Stimulated activated CD8-positive, alpha-beta memory T cell treated with anti-CD3 and anti-CD28 coated beads, Interleukin-15, amount 100 ng/mL, for 4 hours (primary cell): ENCODE measurements at places on chromosomes 4 and X.

GRCh38 chrX:4588893-4589292 lies 875.4 kb upstream of the PRKX start:
- DNase-seq = no peak

DNA sequence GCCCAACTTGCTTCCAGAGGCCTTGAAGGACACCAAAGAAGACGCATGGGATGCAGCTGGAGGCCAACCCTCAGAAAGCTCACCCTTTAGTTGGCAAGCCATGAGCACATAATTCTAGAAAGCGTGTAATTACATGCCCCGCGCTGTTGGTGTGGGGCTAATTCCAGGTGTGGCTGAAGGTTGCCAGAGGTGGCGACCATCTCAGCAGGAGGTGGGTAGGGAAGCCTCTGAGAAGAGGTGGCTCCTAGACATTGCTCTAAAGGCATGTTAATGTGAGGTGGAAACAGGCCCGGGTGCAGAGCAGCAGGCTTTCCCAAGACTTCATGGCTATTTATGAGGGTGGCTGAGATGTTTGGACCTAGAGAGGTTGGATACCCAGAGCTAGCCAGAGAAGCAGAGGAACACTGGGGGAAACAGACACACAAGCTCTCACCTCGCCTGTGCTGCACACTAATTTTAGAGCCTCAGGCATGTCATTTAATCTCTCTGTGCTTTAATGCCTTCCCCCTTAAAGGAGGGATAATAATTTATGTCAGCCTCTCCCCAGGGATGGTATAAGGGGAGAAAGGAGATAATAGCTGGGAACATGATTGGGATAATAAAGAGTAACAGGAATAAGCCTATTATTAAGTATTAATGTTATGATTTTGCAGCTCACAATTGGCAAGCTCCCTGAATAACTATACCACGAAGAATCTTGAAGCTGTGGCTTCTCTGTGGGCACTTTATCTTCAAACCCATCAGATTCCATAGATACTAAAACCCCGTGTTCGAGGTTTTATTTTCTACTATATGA lies 60.0 kb upstream of the HELT start:
- DNase-seq = no peak

DNA sequence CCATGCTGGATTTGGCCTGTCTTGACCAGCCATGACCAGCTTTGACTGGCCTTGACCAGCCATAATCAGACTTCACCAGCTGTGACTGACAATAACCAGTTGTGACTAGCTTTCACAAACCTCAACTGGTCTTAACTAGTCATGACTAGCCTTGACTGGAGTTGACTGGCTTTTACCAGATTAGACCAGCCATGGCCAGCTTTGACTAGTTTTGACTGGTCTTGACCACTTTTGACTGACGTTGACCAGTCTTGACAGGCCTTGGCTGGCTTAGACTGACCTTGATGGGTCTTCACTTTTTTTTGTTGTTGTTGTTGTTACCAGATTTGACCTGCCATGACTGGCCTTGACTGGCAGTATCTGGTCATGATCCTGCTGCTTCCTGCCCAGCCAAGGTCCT lies 67.4 kb downstream of the RLIM start:
- no peak for DNase-seq

DNA sequence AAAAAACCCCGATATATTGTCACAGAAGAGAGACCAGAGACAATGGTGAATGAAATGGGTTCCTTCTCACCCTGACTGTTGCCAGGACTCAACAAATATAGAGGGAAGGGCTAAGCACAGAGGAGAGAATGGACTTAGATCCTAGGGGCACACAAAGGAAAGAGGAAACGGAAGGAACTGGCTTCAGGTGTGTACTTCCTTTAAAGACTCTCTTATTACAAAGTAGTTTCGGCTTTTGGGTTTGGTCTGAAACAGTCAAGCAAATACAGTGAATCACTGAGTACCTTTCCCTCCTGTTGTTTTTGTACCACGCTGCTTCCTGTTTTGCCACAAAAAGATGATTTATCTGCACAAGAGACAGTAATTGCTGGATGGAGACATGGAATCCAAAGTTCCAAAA lies 46.1 kb upstream of the S100G start:
- DNase-seq = no peak

- no peak for DNase-seq
Observed at GRCh38 chr4:139843641-139844040, 178.0 kb downstream of the MGST2 start.

GRCh38 chr4:90027565-90027964 lies 99.6 kb upstream of the CCSER1 start:
- no peak for DNase-seq

DNA sequence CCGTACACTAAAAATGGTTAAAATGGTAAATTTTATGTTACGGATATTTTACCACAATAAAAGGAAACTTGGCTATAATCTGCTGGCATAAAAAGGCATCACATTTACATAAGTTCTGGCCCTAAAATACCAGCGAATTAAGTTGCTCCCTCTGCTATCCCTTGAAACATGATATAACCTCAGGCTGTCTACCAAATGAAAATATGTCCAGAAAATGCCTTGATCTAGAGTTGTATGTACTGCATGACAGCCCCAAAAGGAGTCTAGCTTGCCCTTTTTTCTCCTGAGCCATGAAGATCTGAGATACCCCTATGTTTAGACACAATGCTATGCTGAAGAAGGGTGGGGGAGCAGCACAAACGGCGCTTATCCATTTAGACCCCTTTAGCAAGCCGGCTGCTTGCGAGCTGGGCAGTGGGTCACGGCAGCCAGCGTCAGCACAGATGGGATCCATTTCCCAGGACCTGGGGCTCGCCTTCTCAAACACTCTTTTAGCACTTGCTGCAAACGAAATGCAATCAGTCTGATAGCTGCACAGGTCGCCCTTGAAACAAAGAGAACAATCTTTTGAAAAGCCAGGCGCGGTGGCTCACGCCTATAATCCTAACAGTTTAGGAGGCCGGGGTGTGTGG lies 77.0 kb downstream of the AFAP1 start:
- no peak for DNase-seq

DNA sequence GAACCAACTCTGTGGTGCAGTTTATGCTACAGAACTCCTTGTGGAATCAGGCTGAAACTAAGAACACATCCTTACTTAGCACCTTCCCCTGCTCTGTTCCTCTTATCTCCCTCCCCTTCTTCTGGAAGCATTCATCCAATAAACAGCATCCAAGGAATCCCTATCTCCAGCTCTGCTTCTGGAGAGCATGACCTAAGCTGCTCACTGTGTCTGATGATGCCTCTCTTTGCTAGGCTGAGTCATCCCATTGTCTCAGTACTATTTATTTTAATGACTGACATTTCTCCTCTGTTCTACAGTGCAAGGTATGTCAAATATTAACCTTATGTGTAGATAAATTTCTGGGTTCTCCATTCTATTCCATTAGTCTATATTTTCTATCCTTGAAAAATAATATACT lies 71.2 kb downstream of the BEND2 start:
- DNase-seq = no peak

GRCh38 chr4:153112041-153112441 lies 92.2 kb upstream of the TRIM2 start:
- DNase-seq = no peak

DNA sequence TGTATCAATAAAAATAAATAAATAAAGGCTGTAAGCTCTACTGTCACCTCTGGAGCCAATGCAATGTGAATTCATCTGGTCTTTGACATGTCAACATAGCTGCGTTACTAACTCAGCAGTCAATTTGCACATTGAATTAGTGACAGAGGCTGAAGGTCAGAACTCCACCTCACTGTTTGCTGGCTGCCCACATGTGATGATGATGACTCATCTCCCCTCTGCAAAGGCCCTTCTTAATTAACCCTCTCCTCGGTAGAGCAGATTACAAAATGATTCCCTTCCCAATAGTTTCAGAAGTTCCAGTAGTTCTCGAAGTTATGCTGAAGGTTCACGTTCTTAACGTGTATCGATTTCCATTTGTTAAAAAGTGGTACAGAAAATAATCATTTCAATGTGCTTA lies 1626.0 kb upstream of the TENM3 start:
- no peak for DNase-seq

DNA sequence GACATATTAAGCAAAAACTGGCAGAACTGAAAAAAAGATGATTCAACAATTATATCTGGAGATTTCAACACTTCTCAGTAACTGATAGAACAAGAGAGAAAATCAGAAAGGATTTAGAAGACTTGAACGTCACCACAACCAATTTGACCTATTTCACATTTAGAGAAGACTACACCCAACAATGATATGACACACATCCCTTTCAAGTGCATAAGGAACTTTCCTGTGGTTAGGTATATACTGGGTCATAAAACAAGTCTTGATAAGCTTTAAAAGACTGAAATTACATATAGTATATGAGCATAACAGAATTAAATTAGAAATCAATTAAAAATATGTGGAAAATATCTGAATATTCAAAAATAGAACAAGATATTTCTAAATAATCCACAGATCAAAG lies 201.2 kb upstream of the HAND2 start:
- no peak for DNase-seq

DNA sequence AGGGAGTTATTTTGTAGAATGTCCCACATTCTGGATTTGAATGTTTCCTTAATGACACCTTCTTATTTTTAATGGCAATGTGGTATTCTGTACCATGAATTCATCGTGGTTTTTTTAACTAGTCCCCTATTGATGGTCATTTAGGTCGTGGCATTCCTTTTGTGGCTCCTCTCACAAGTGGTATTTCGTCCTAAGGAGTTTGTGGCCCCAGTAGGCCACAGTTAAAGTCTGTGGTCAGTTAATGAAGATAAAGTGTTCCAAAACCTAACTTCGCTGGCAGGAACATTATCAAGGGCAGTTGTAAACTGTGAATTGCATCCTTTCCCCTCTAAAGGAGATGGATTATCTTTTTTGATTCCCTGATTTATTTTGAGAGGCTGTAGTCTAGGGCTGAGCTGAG lies 133.2 kb downstream of the TMEM164 start:
- no peak for DNase-seq

- DNase-seq = no peak
Observed at GRCh38 chrX:86349115-86349514, 200.9 kb downstream of the DACH2 start.

GRCh38 chr4:90290345-90290744 lies 163.2 kb downstream of the CCSER1 start:
- DNase-seq = no peak

DNA sequence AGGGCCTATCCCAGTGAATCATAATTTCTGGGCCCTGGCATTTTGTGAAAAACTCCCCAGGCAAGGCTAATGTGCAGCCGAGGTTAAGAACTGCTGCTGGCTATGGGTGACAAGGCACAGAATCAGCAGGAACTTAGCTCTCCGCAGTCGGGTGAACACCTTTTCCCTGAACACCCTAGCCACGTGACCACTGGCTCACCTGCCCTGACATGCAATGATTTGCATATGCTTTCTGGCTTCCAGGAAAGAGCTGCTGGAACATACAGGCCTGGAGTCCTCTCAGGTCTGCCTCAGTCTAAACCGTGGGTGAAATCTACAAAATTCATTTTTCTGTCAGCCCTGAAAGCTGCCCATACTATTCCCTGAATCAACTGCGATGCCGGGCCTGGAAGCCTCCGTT lies 56.6 kb downstream of the ZNF827 start:
- no peak for DNase-seq

DNA sequence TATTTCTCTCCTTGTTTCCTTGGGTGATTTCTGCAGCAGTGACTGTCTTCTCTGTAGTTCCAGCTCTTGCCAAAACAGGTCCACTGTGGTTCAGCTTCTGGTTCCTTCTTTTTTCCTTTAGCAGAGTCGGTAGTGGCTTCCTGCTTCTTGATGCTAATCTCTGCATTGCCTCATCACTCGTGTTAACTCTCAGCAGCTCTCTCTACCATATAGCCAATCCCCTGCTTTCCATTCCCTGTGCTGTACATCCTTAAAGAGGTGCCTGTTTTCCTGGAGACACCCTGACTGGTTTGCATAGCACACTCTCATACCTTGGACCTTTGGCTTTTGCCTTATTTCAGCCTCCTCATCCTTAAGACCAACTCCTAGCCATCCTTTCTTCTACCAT lies 191.2 kb upstream of the LNX1 start:
- no peak for DNase-seq

GRCh38 chr4:146063143-146063542 lies 112.4 kb upstream of the LSM6 start:
- no peak for DNase-seq

DNA sequence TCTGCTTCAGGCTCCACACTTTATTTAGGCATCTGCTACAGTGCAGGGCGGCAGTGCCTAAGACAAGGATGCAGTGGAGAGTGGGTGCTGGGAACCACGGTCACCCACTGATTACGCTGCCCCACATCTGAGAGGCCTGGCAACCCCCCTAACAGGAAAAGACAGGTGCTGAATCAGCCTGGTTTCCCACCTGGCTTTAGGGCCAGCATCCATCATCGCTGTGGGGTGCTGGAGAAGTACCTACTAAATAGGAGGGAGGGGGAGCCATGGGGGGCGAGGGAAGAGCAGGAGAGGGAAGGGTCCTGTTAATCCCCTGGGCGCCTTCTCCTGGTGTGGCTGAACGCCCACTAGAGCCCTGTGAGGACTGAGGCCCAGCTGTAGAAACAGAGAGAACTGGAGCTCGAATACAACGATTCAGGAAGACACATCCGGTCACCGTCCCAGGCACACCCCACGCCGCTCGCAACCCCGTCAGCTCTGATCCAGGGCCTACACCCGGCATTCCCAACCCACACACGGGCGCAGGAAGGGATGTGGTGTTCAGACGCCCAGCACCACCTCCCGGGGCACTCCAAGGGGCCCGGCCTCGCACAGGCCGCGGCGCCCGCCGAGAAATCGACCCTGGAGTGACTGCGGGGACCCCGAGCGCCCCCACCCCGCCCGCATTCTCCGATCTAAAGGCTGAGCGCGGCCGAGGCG lies 554 bp downstream of the DCTD start:
- DNase-seq = peak; percentile 8

DNA sequence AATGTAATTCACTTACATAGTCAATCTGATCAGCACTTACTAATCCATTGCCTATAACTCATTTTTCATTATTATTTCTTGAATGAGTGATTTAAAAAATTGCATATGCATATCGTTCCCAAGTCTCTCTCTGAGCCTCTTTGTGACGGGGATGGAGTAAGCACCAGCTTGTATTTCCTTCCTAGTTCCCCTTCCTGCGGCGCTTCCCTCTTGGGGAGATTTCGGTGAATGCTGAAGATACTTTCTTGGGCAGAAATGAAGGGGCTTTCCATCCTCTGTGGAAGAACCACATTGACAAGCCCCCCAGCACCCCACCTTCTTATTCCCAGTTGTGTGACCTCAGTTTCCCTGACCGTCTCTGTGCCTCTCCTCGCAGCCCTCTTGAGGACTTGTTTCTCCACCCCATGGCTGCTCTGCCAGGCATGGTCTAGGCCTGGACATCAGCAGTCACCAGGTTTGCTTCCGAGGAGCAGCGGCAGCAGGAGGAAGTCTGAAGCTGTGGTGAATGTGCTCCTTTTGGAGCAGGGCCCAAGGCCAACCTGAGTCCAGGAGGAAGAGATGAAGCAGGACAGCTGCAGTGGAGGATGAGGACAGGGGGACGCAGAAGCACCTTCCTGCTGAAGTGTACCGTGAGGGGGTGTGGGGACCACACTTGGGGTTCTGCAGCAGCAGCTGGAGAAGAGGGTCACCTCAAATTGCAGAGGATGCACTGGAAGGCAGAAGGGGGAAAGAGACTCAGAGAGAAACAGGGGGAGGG lies 124.9 kb downstream of the IRF2 start:
- no peak for DNase-seq

- DNase-seq = no peak
Observed at GRCh38 chrX:124895947-124896346, 423.7 kb upstream of the TEX13C start.
